ENCODE measurements at places on chromosomes 12 and 14.

DNA sequence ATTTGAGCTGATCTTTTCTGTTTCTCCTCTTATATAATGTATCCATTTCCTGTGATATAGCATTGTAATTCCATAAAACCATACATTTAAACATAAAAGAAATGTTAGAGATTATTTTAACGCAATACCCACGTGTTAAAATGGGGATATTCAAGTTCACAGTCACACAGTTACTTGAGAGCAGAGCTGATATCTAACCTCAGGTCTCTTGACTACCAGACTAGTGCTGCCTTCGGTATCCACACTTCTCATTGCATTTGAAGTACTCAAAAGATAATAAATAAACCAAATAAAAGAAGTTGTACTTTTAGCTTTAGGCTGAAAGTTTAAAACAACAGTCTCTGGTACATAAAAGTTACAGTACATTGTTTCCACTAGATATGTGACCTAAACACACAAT lies 2.9 kb downstream of the CLECL1 start:
- no peak for DNase-seq

- DNase-seq = peak; percentile 60
Observed at GRCh38 chr12:123363740-123364531, 711 bp downstream of the SBNO1 start.

DNA sequence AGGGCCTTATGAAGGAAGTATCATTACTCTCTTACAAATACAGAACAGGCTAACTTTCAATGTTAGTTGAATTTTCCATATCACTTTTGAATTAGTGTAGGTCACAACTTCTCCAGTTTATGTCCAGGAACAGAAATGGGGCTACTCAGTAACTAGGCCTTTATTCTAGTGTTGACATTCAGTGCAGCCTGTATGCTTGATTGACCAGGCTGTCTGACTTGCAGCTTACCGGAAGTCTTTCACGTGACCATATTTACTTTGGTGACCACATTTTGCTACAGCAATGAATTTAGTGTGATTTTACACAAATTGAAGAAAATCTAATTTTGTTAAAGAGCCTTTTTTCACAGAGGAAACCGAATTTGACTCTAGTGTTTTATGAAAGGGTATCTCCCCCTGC lies 12.4 kb downstream of the MTERF2 start:
- no peak for DNase-seq

DNA sequence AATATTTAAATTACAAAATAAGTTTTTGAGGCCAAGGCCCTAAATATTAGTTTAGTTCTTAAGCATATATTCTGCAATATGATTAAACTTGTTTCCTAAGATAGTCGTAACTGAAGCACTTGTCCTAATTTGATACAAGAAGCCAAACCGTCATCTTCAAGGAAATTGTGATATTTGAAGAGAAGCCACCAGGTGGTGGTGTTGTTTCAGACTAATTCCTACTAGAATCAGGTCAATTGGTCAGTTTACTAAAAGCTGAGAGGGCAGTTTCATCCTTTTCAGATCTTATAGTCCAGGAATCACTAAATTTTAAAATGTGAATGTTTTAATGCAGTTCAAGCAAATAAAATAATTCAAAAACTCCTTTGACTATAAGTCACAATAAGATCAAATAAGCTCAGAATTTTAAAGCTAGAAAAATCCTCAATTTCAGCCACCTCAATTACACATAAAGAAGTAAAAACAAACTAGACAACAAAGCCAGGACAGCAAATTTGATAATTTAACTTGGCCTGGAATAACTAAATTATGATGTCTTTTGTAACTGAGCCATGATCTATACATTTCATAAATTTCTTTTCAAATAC lies 7.1 kb upstream of the ARL1 start:
- peak; percentile 2 for DNase-seq

GRCh38 chr14:44962334-44963043 lies 499 bp downstream of the TOGARAM1 start:
- DNase-seq = no peak

DNA sequence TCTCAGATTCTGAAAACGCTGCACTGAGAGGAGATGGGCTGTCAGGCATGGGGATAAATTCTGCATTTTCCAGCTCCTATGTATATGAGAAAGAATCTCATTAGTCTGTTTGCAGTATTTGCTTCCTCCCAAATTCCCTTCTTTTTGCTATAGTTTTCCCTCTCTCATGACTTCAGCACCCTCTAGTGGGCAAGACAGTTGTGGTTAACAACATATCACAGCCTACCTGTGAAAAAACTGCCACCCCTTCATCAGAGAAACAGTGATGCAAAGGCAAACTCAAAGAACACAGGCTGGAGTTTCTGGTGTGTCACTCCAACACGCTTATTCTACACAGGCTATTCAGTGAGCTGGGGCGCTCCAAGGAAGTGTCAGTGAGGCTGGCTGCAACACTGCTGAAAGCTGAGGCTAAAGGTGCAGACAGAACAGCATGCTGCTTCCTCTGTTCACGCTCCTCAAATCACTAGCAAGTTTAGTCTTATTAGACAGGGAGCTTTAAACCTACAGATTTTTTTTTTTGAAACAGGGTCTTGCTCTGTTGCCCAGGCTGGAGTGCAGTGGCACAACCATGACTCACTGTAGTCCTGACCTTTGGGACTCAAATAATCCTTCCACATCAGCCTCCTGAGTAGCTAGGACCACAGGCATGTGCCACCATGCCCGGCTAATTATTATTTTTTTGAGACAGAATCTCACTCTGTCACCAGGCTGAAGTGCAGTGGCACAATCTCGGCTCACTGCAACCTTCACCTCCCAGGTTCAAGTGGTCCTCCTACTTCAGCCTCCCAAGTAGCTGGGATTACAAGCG lies 19.3 kb downstream of the ZC2HC1C start:
- DNase-seq = no peak

DNA sequence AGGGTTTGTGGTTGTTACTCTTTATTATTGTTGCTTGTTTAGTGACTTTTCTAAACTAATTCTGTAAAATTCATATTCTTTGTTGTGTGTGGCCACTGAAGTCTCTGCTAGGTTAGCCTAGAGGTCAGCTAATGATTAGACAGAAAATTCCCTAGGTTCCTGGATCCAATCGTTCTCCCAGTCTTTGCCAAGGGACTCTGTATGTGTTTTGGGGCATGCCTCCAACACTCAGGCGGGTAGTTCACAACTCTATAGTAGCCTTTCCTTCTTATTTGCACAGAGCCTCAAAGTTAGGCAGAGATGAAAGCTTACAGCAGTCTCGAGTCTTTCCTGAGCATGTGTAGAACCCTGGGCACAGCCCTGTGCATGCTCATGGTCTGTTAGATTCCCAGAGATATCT lies 32.7 kb upstream of the RIN3 start:
- no peak for DNase-seq

- no peak for DNase-seq
Observed at GRCh38 chr14:67738740-67739504, 37.2 kb downstream of the RDH12 start.

DNA sequence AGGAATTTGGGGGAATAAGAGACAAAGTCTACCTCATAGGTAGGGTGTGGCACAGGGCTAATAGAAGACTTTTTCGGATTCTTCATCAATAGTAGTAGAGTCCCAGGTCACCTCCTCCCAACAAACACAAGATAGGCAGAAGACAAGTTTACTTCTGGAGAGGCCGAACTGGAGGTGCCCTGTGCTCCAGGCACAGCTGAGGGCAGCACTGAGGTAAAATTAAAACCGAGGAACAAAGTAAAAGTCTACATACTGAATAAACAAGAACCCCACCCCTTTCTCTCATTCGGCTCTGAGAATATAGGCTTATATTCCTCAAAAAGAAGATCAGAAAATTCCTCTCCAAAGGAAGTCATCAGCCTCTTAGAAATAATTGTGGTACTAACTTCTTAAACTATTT lies 161.5 kb downstream of the SEC23A start:
- no peak for DNase-seq

GRCh38 chr14:63638493-63638892 lies 3.2 kb downstream of the WDR89 start:
- no peak for DNase-seq

- no peak for DNase-seq
Observed at GRCh38 chr12:128021561-128021960, 245.4 kb upstream of the TMEM132C start.

GRCh38 chr12:81930037-81930436 lies 170.9 kb upstream of the PPFIA2 start:
- no peak for DNase-seq

DNA sequence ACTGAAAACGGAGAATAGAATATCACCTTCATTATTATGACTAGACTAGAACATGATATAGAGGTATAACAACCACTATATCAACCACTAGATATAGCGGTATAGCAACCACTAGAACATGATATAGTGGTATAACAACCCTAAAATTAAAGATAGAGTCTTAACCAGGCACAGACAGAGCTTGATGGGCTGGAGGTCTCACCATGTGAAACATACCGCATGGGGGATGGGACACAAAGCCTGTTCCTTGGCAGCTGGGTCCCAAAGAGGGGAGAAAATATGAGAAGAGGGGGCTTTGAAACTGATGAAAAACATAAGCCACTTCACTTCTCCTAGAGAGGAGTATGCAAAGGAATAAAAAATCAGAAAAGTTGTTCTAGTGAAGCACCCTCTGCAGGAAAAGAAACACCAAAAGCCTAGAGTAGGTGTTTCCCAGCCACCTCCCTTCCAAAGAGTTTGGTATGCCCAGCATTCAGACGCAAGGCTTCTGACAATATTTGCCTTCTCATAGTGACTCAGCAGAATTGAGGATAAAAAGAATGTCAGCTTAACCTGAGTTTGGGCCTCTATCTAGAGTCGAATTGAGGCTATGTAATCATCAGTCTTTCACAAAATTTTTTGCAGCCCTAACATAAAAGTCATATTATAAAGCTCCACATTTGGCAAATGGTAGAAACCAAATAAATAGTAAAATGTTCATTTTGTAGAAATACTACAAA lies 316.4 kb downstream of the NOVA1 start:
- no peak for DNase-seq

GRCh38 chr12:29692237-29692636 lies 91.5 kb downstream of the TMTC1 start:
- no peak for DNase-seq

- no peak for DNase-seq
Observed at GRCh38 chr14:90111895-90112534, 50.2 kb downstream of the KCNK13 start.

DNA sequence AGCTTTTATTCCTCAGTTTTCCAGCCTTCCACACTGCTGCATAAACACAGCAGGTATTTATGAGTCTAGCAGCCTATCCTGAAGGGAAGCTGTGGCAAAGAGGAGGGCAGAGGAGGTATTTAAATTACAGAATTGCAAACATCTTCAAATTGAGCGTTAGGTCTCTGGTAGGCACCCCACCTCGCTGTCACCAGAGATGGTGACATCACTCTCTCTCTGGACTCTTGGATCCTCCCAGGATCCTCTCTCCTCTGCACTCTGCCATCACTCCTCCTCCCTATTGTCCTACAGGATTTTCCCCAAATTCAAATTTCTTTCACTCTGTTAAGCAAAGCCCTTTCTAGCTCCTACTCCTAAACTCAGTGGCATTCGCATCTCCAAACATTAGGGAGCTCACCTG lies 6.7 kb downstream of the PLEKHD1 start:
- DNase-seq = no peak

DNA sequence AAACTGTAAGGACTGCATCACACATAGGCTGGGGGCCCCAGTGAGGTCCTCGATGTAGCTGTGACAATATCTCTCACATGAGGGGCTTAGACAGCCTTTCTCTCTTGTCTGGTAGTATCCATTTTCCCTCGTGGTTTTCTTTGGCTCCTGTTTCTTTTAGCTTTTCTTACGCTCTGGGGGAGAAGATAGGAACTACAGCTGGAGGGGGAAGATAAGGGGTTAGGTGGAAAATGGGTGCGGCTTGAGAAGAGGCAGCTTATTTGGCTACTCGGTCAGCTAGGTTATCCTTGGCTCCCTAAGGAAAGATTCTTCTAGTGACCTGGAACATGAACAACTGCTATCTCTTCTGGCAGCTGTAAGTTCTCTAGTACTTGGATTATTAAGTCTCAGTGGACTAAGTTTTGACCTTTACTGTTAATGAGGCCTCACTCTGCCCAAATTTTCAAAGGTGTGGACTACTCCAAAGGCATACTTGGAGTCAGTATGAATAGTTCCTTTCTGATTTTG lies 28.7 kb upstream of the CPNE8 start:
- no peak for DNase-seq

- DNase-seq = no peak
Observed at GRCh38 chr12:84732828-84733340, 179.7 kb downstream of the SLC6A15 start.

DNA sequence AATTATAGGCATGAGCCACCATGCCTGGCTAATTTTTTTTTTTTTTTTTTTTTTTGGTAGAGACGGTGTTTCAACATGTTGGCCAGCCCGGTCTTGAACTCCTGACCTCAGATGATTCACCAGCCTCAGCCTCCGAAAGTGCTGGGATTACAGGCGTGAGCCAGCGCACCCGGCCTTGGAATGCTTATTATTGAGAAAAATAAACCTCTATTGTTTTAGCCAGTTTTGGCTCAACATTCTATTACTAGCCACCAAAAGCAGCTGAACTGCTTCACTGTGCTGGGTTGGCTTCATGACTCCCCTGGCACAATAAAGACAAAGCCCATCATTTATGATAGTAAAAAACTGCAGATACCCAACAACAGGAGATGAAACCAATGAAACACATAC lies 93.5 kb upstream of the CEP83 start:
- no peak for DNase-seq

- no peak for DNase-seq
Observed at GRCh38 chr14:79254069-79254775, 957.1 kb downstream of the DIO2 start.

GRCh38 chr12:29983851-29984250 lies 200.1 kb upstream of the TMTC1 start:
- DNase-seq = no peak

DNA sequence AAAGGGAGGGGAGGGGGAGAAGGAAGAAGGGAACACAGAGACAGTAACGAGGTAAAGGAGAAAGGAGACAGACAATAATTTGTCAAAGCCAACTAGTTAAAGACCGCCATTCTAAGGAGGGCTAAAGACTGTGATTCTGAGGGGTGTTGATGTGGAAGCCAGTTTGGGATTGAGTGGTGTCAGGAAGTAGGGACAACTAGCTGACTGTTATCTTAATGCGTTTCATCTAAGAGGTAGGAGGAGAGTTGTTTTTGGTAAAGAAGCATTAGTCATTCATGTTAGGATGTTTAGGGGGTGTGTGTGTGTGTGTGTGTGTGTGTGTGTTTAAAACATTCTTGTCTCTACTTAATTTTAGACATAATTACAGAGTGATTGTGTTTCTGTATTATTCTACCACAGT lies 95.0 kb downstream of the INSM2 start:
- no peak for DNase-seq

DNA sequence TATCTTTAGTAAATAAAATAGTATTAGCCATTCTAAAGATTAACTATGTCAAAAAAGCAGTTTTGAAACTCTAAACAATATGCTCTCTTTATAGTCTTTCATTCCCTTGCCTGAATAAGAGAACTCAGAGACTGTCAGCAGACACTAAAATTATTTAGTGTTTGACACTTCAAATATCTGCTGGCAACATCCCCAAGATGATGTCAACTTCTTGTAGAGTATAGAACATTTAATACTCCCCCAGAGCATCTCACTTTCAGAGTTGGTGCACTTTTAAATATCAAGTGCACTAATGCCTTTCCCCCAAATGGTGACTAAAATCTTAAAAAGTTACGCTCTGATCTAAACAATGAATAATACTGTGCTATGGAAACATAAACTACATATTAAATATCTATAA lies 374.9 kb downstream of the SLC6A15 start:
- no peak for DNase-seq

GRCh38 chr14:64998455-64998931 lies 11.8 kb downstream of the FNTB start:
- DNase-seq = no peak

- no peak for DNase-seq
Observed at GRCh38 chr14:33916663-33917565, 34.0 kb downstream of the EGLN3 start.

GRCh38 chr12:107288414-107289127 lies 195.2 kb upstream of the CRY1 start:
- DNase-seq = no peak
